ENCODE measurements at places on chromosomes 7 and 10.

- no peak for DNase-seq
These were observed 58.4 kb downstream of the MAPK8 start for GRCh38 chr10:48364659-48365405.

DNA sequence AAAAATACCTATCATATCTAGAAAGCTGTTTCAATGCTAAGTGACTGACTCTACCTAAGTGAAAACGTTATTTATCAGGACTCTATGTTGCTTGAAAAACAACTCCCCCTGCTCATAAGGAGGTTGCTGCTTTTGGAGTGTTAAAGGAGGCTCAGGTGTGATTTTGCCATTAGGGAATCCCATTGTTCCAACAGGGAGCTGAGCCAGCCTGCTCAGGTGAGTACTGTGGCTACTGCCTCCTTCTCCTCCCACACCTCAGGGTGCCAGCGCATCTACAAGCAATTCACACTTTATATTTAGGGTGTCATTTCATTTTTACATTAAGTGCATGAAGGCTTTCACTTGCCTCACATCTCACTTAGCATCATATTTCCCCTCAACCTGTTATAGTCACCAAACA is 84.7 kb downstream of the SEM1 start:
- no peak for DNase-seq

DNA sequence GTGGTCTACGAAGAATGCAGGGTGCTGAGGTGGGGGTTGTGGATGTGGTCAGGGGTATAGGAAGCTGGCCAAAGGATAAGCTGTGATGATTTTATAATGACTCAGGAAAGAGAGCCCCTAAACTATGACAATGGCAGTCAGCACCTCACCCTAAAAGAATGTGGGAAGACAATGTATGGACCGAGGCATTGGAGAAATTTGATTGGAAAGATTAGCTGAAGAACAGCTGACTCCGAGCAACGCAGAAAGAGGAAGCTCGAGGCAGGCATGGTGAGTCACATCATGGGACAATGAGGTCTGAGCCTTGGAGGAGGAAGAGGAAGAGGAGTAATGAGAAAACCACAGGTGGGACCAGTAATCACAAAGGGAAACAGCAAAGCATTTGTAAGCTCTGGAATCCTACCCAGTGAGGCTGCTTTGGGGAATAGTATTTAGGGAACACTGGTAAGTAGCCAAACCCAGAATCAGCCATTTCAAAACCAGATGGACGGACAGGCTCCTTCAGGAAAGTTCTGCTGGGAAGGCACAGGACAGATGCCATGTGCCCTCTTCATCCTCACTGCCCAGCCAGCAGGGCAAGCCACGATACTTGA is 295.4 kb downstream of the PRPF18 start:
- DNase-seq = no peak

GRCh38 chr7:100575746-100576383 is 2.2 kb upstream of the SAP25 start:
- no peak for DNase-seq

GRCh38 chr10:119526621-119527592 is 15.6 kb downstream of the RGS10 start:
- DNase-seq = no peak

GRCh38 chr7:55573234-55573900 is 1.1 kb upstream of the VOPP1 start:
- no peak for DNase-seq

- no peak for DNase-seq
These were observed 70.2 kb downstream of the SLC39A12 start for GRCh38 chr10:18021725-18022480.

DNA sequence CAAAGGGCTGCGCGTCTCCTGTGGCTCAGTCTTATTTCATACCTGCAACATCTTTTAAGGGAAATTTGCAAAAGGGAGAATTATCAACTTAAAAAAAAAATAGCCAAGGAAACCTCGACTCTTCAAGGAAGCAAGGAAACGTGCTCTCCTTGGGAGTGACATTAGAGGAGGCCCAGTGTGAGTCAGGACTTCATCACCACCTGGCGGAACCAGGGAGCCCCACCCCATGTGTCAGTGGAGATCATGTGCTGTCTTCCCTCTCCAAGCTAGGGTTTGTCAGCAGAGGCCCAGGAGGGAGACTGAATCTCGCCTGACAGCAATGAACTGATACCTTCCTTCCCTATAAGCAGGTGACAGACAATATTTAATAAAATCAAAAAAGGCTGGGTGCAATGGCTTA is 28.9 kb downstream of the POR start:
- no peak for DNase-seq
